ENCODE measurements at places on chromosomes 1 and 21.

- no peak for DNase-seq
These were observed 379.7 kb upstream of the B3GALT2 start for GRCh38 chr1:193565971-193566577.

DNA sequence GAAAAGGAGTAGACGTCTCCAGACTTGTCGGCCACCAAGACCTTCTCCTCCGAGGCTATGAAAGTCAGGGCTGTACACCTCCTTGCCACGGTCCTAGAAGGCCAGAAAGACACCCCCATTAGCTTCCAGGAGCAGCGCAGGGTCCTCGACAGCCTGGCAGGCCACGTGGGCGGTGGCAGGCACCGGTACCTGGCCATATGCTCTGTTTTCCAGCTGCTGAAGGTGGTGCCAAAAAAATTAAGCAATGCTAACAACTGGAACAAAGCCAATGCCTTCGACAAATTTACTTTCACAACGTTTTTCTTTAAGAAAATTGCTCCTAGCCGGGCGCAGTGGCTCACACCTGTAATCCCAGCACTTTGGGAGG is 15.9 kb downstream of the WDR4 start:
- no peak for DNase-seq

DNA sequence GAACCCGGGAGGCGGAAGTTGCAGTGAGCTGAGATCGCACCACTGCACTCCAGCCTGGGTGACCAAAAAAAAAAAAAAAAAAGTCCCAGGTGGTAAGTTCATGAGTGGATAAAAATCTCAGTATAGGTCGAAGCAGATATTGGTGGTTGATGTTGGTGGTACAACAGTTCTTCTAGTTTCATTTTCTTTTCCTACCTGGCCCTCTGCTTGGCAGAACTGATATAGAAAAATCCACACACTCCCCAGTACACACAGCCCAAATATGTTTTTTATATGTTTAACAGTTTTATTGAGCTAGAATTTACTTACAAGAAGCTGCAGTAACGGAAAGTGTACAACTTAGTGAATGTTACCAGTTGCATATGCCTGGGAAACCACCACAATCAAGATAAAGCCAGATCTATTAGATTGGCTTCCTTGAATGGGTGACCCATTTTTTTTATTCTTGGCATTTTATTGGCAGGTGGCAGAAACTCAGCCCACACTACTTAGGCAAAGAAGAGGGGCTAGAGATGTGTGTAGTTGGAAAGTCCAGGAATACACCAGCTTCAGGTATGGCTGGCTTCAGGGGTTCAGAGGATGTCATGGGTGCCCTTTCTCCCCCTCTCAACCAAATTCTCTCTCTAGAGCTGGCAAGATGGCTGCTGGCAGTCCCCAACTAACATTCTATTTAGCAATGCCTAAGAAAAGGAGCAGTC is 118.3 kb upstream of the SLC25A33 start:
- no peak for DNase-seq

- no peak for DNase-seq
These were observed 20.0 kb downstream of the PTPRF start for GRCh38 chr1:43550598-43551246.

- no peak for DNase-seq
These were observed 95.9 kb upstream of the SGIP1 start for GRCh38 chr1:66438062-66438461.

- DNase-seq: no peak
These were observed 46.6 kb downstream of the KCNJ6 start for GRCh38 chr21:37869661-37870060.

All from stimulated activated CD4-positive, alpha-beta T cell treated with anti-CD3 and anti-CD28 coated beads, Interleukin-2, amount 100 ng/mL, for 48 hours (primary cell).